ENCODE measurements at places on chromosomes 12 and 14. TPM values are rescaled to one million over a fixed set of nuclear protein-coding genes. Genes with fewer than 3 reads are reported as not detected.

The TSHR gene
- total RNA-seq, result 0.32 TPM

The ASIC1 gene
- 0.37 TPM for total RNA-seq

DNA sequence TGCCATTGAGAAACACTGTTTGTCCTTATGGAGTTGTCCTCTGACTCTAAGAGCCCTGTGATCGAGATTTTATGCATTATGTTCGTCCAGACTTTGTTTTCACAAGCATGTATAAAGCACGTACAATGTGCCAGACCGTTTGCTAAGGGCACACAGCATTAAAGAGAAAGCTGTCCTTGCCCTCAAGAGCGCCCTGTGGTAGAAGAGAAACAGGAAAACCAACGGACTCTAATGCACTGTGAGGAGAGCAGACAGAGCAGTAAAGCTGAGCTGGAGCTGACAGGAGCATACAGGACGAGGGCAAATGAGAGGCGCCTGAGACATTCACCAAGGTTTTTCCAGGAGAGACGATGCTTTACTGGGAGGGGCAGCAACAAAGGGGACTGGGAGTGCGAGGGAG lies 66.2 kb upstream of the OVCH1 start:
- peaks cover 5% of the 10 kb centered on the region for H3K36me3 ChIP-seq
- H3K27ac ChIP-seq, result peak overlapping the region; percentile 84
- DNase-seq, result no peak
- no peak overlapping the region for H3K4me3 ChIP-seq
- H3K27me3 ChIP-seq, result no peaks in the 10 kb centered on the region
- H3K4me1 ChIP-seq, result peaks cover 73% of the 10 kb centered on the region

DNA sequence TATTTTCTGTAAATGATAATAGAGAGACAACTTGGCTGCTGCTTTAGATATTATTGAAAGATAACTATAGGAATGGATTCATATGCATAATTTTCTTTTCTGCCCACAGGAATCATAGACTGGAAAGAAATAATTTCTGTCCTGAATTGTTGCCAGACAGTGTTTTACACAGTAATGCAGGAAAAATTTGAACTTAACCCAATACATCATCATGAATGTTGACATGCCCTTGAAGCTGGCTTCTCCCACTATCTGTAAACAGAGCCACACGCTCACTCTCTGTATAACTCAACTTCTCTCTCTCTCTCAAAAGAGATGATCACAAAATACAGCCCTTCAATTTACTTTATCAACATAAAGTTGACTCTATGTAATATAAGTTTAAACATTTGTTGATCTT lies 56.6 kb downstream of the PAX9 start:
- H3K27me3 ChIP-seq, result no peaks in the 10 kb centered on the region
- H3K36me3 ChIP-seq, result no peaks in the 10 kb centered on the region
- no peak overlapping the region for H3K4me3 ChIP-seq
- H3K4me1 ChIP-seq, result no peaks in the 10 kb centered on the region

DNA sequence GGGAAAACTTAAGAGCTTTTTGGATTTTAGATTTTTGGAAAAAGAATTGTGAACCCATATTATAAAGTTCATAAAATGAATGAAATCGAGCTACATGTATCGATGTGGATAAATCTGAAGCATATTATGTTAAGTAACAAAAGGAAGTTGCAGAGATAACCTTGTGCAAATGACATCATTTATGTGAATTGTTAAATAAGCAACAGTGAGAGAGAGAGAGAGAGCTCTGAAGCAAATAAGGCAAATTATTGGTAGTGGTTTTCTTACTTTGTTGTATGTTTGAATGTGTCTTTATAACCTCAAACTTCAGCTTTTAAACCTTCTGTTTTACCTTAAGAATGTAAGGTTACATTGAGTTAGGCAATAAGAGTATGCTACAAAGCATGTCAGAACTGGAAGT lies 78.8 kb downstream of the ERC1 start:
- H3K27me3 ChIP-seq, result no peaks in the 10 kb centered on the region
- no peak overlapping the region for H3K27ac ChIP-seq
- DNase-seq, result no peak
- H3K4me1 ChIP-seq, result no peaks in the 10 kb centered on the region
- H3K4me3 ChIP-seq, result no peak overlapping the region

The LRRC43 gene
- 1.3 TPM for total RNA-seq

DNA sequence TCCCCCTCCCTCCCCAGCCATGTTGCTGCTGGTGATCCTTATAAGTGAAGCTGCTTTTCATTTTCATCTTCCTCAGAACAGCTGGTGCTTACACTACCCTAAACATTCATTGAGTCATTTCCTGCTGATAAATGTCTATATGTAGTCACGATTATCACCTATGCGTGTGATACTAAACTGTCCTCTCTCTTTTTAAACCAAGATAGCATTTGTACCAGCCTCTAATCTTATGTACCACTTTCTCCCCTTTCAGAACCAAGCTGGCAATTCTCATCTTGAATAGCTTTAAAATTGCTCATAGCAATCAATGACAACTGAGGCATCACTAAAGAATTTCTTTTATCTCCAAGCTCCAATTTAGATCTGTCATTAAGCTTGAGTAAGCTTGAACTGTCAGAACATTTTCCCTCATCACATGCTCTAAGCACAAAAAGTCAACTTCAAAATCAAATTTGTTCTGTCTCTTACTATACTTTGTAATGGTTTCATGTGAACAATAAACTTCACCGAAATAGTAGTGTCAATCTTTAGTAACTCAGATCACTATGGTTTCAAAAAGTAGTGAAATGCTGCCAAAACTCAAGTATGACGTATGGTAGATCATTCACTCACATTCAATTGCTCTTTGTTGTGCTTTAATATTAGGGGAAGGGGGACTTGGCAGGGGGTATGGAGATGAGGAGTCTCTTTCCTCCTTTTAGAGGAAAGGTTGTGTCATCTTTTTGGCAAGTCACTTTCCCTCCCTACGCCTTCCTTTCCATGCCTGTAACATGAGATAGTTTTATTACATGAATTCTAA lies 178.1 kb upstream of the NOVA1 start:
- H3K36me3 ChIP-seq, result no peaks in the 10 kb centered on the region
- no peaks in the 10 kb centered on the region for H3K27me3 ChIP-seq
- H3K4me1 ChIP-seq, result no peaks in the 10 kb centered on the region
- DNase-seq, result no peak
- peak overlapping the region; percentile 23 for H3K27ac ChIP-seq

DNA sequence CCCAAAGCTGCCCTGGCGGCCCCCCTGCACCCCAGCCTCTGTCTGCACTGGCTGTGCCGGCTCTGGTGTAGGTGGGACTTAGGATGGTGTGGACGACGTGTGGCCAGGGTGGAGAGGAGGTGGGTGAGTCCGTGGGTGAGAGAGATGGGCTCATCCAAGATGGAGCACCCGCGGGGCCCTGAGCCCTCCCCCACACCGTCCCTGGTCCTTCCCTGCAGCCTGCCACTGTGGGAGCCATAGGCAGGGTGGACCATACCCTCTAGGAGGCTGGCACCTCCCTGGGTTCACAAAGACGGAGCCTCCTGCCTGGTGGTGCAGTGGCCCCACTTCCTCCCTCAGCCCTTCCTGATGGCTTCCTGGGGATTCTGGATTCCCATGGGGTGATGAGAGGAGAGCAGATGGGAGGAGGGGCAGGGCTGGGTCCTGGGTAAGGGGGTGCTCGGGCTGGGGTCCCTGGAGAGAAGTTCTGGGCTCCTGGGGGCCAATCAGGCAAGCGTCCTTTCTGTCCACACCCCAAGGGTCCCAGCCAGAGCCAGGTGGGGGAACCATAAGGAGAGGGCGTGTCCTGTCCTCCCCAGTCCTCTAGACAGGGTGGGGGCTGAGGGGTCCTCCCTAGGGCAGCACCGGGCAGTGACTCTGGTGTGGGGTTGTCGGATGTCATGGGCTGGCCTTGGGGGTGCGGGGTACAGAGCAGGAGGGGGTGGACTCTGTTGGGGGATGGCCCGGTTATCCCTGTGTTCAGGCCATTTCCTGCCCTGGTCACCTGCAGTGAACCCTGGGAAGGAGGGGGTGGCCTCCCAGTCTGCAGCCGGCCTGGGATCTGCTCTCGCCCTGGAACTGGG lies 384.8 kb downstream of the TMEM121 start:
- no peak overlapping the region for H3K4me3 ChIP-seq
- no peaks in the 10 kb centered on the region for H3K36me3 ChIP-seq
- DNase-seq, result peak; percentile 64
- H3K4me1 ChIP-seq, result no peaks in the 10 kb centered on the region
- H3K27me3 ChIP-seq, result no peaks in the 10 kb centered on the region
- no peak overlapping the region for H3K27ac ChIP-seq

DNA sequence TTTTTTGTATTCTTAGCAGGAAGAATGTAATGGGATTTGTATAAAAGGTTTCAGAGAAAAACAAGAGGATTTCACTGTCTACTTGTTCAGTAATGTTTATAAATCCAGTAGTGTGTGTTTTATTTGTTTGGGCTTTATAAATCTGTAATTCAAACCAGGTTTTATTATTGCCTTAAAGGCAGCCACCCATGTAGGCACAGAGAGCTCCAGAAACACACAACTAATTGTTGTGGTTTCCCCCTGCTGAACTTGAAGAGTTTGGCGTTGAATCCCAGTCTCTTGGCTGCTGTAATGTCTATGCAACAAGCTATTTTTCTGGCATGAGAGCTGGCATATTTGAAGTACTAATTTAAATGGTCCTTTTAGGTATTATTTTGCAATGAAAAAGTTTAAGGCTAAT lies 63.4 kb upstream of the SLCO1C1 start:
- H3K4me1 ChIP-seq, result no peaks in the 10 kb centered on the region
- no peaks in the 10 kb centered on the region for H3K36me3 ChIP-seq
- H3K4me3 ChIP-seq, result no peak overlapping the region
- H3K27me3 ChIP-seq, result no peaks in the 10 kb centered on the region

DNA sequence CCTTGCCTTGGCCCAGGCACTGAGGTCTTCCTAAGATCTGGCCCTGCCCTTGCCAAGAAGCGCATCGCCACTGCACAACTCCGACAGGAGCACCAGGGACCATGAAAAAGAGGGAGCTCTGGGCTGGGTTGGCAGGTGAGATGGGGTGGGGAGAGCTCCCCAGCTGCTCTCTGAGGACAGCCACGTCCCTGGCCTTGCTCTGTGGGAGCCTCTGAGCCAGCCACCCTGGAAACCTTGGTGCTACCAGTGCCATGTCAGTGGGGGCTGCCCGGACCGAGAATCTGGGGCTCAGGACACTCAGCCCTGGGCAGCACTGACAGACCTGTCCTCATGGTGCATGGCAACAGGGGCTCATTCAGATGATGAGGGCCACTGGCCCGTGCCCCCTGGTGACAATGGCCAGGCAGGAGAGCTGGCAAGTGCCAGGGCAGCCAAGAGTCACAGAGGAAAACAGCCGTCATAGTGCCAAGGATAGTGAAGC lies 134.8 kb downstream of the ZFP36L1 start:
- no peak for DNase-seq
- no peaks in the 10 kb centered on the region for H3K27me3 ChIP-seq

- H3K4me1 ChIP-seq, result peaks cover 7% of the 10 kb centered on the region
- H3K27me3 ChIP-seq, result no peaks in the 10 kb centered on the region
- H3K4me3 ChIP-seq, result no peak overlapping the region
Observed at GRCh38 chr14:31084385-31084784, 58.2 kb upstream of the STRN3 start.

GRCh38 chr12:59763835-59764234 lies 168.0 kb downstream of the SLC16A7 start:
- no peaks in the 10 kb centered on the region for H3K4me1 ChIP-seq
- H3K36me3 ChIP-seq, result peaks cover 11% of the 10 kb centered on the region
- no peak overlapping the region for H3K27ac ChIP-seq
- no peaks in the 10 kb centered on the region for H3K27me3 ChIP-seq
- no peak overlapping the region for H3K4me3 ChIP-seq

DNA sequence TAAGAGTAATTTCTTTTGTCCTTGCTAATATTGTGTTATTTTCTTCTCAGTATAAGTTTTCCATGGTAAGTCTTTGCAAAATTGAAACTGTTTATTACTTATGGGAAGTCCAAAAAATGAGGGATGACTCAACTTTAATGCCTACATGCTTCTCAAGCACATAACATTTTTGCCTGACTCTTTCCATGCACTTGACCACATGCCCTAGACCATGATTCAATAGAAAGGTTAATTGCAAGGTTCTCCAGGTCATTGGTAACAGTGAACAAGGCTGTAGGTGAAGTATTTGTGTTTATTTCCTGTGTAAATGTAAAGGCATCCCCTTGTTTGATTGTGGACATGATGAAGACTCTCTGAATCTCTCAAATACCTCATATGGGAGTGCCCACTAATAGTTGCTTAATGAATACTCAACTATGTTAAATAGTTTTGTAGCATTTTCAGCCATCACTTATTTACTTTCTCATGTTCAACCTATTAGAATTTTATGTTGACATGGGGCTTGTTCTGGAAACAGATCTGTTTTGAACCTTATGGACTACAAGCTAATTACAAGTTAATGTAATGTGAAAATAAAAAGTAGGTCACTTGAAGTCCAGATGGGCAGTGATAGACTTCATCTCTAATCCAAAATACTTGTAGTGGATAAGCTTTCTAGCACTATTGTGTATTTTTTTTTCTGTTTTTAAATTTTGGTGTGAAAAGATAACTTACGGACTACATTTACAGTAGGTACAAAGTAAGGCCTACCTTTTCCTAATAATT lies 131.7 kb downstream of the TMTC2 start:
- H3K4me3 ChIP-seq, result no peak overlapping the region
- H3K4me1 ChIP-seq, result no peaks in the 10 kb centered on the region
- H3K27ac ChIP-seq, result no peak overlapping the region

DNA sequence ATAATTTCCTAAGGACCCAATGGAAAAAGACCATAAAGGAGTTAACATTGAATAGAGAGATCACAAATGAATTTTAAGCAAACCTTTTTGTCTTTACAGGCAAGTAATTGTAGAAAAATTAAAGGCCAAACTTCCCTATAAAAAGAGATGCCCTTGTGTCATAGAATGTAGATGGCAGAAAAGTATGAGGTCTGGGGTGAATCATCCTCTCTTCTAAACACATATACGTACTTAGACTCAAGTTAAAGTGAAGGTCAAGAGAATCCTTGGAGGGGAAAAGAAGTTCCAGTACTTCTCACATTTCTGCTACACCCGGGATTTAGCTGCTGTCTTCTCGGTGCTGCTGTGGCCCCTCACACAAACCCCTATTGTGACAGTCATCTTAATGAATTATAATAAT lies 116.2 kb upstream of the ARID2 start:
- H3K4me3 ChIP-seq, result no peak overlapping the region
- no peak for DNase-seq
- H3K27me3 ChIP-seq, result peaks cover 10% of the 10 kb centered on the region
- H3K4me1 ChIP-seq, result no peaks in the 10 kb centered on the region
- no peak overlapping the region for H3K27ac ChIP-seq

- no peak overlapping the region for H3K4me3 ChIP-seq
- DNase-seq, result no peak
- H3K36me3 ChIP-seq, result no peaks in the 10 kb centered on the region
- no peak overlapping the region for H3K27ac ChIP-seq
Observed at GRCh38 chr12:69694123-69694522, 5.0 kb downstream of the BEST3 start.

The SLC5A8 gene
- not detected for total RNA-seq

All from spleen (tissue), 13 donors.